ENCODE measurements at places on chromosomes 3 and 15. TPM values are rescaled to one million over a fixed set of nuclear protein-coding genes. Genes with fewer than 3 reads are reported as not detected.

DNA sequence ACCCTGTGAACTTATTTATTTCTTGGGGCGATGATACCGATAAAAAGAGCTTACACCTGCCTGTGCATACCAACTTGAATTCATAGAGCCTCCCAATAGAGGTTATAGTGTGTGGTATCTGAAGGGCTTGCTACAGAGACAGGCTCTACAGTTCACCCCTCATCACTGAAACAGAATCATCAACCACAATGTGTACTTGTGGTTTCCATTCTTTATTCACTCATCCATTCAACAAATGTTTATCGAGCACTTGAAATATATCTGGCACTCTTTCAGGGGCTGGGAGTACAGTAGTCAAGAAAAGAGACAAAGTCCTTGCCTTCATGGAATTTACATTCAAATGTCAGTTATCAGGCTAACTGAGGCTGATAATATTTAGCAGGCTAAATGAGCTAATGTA, 134.4 kb upstream of the SKOR1 start:
- H3K4me3 ChIP-seq: no peak overlapping the region
- H3K27ac ChIP-seq: no peak overlapping the region
- no peaks in the 10 kb centered on the region for H3K4me1 ChIP-seq
- no peak for DNase-seq

DNA sequence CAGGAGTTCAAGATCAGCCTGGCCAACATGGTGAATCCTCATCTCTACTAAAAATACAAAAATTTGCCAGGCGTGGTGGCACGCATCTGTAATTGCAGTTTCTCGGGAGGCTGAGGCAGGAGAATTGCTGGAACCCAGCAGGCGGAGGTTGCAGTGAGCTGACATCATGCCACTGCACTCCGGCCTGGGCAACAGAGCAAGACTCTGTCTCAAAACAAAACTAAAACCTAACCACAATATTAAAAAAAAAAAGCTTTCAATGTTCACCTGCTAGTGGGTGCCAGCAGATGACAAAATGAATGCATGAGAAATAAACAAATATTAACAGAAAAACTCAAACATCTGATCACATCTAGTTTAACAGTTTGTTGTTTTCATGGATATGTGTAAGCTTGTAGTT, 9.0 kb downstream of the SLC24A1 start:
- H3K4me3 ChIP-seq: no peak overlapping the region
- H3K27ac ChIP-seq: no peak overlapping the region
- H3K4me1 ChIP-seq: no peaks in the 10 kb centered on the region
- H3K36me3 ChIP-seq: no peaks in the 10 kb centered on the region
- no peak for DNase-seq

DNA sequence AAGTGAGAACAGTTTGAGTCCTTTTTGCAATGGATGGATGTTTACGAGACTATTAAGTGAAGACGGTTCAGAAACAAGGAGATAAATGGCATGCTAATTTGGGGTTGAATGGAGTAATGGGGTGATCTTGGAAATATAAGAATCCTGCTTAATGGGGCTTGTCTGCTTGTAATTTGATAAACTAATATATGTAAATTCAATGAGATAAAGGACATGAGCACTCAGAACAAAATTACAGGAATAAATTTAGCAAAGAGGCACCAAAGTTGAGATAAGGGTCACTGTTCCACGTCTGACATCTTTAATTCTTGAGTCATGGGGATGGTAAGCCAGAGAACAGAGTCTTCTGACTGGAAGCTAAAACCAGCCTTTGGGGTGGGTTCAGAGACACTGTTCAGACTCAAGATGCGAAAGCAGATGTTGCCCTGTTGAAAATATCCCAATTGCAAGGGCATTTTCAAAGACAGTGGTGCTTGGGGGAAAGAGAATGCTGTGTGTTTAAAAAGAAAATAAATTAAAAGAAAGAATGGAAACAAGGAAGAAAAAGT, 67.8 kb upstream of the CHRNB4 start:
- H3K4me3 ChIP-seq: no peak overlapping the region
- H3K4me1 ChIP-seq: peaks cover 2% of the 10 kb centered on the region
- no peaks in the 10 kb centered on the region for H3K36me3 ChIP-seq
- H3K27me3 ChIP-seq: peaks cover 21% of the 10 kb centered on the region

DNA sequence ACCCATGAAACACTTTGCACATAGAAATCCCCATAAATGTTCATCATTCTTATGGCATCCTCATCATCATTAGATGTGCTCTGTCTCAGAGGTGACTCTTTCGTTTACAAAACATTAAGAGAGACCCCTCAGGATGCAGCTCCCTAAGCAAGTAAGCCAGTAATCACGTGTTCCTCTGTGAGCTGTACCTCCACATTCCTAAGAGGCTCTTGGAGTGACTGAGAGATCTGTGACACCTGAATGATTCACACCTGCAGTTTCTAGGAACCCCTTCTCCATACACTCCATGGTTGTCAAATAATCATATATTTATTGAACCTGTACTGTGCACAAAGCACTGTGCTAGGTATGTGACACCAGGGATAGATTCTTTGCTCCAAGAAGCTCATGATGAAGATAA, 602.4 kb downstream of the UNC13C start:
- H3K4me1 ChIP-seq: no peaks in the 10 kb centered on the region
- no peak overlapping the region for H3K4me3 ChIP-seq
- no peaks in the 10 kb centered on the region for H3K36me3 ChIP-seq
- no peak overlapping the region for H3K27ac ChIP-seq

DNA sequence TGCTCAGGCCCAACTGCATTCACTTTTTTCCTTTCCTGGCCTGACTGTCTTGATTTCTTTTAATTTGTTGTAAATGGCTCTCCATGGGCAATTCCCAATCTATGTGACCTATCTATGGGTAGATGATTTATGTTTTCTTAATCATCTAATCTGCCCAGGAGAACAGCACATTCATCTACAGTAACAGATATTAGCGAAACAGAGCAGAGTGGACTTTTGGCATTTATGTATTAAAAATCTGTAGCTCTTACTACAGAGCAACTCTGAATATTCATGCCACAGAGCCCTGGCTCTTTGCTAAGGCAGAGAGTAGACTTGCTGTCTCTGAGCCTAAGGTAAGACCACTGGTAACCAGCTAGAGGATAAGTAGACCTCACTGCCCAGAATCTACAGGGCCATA, 674.9 kb upstream of the ADAMTS9 start:
- no peak overlapping the region for H3K4me3 ChIP-seq
- no peaks in the 10 kb centered on the region for H3K4me1 ChIP-seq
- H3K27me3 ChIP-seq: no peaks in the 10 kb centered on the region
- H3K27ac ChIP-seq: no peak overlapping the region

GRCh38 chr3:70149714-70150400, 150.3 kb downstream of the SAMMSON start:
- H3K4me1 ChIP-seq: no peaks in the 10 kb centered on the region
- H3K27ac ChIP-seq: no peak overlapping the region
- H3K4me3 ChIP-seq: no peak overlapping the region

DNA sequence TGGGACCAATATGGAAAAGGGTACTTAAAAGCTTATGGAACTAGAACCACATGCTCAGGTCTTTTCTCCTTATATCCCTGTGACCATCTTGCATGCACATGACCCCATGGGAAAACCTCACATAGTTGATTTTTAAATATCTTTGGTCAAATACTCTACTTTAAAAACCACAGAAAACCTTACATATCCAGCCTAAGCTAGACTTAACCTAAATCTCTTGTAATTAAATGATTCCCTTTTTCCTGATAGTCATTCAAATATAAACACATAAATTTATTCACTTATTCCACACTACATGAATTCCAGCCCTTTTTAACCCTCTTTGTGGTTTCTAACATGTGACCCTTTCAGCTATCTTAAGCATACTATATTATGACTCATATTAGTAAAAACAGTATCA, 46.8 kb downstream of the DNAJC13 start:
- no peak overlapping the region for H3K4me3 ChIP-seq
- DNase-seq: no peak
- H3K27ac ChIP-seq: no peak overlapping the region
- peaks cover 74% of the 10 kb centered on the region for H3K36me3 ChIP-seq

DNA sequence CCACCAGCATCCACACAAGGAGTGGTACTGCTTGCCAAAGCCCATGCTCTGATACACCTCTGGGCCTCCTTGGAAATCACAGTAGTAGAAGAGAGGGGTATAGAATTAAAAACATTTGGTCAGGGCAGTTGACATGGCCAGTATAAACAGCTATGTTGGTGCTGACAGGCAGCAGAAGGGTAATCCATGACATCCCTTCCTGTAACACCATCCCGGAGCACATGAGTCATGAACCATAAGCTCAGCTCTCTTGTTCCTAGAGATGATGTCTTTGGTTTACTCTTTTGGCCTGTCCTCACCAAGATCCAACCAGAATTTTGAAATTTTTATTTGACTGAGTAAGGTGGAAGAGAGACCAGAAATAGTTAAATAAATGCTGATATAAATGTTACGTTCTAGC, 132.6 kb upstream of the CTDSPL start:
- H3K4me3 ChIP-seq: no peak overlapping the region
- H3K36me3 ChIP-seq: no peaks in the 10 kb centered on the region
- no peaks in the 10 kb centered on the region for H3K4me1 ChIP-seq
- no peaks in the 10 kb centered on the region for H3K27me3 ChIP-seq
- H3K27ac ChIP-seq: no peak overlapping the region

- H3K27ac ChIP-seq: no peak overlapping the region
- H3K4me3 ChIP-seq: no peak overlapping the region
- peaks cover 14% of the 10 kb centered on the region for H3K4me1 ChIP-seq
- H3K36me3 ChIP-seq: no peaks in the 10 kb centered on the region
- DNase-seq: no peak
Observed at GRCh38 chr15:72276326-72276700, 4.0 kb upstream of the PARP6 start.

- no peaks in the 10 kb centered on the region for H3K27me3 ChIP-seq
- H3K27ac ChIP-seq: no peak overlapping the region
- H3K36me3 ChIP-seq: no peaks in the 10 kb centered on the region
- H3K4me3 ChIP-seq: no peak overlapping the region
Observed at GRCh38 chr3:1616744-1617143, 481.9 kb upstream of the CNTN4 start.

DNA sequence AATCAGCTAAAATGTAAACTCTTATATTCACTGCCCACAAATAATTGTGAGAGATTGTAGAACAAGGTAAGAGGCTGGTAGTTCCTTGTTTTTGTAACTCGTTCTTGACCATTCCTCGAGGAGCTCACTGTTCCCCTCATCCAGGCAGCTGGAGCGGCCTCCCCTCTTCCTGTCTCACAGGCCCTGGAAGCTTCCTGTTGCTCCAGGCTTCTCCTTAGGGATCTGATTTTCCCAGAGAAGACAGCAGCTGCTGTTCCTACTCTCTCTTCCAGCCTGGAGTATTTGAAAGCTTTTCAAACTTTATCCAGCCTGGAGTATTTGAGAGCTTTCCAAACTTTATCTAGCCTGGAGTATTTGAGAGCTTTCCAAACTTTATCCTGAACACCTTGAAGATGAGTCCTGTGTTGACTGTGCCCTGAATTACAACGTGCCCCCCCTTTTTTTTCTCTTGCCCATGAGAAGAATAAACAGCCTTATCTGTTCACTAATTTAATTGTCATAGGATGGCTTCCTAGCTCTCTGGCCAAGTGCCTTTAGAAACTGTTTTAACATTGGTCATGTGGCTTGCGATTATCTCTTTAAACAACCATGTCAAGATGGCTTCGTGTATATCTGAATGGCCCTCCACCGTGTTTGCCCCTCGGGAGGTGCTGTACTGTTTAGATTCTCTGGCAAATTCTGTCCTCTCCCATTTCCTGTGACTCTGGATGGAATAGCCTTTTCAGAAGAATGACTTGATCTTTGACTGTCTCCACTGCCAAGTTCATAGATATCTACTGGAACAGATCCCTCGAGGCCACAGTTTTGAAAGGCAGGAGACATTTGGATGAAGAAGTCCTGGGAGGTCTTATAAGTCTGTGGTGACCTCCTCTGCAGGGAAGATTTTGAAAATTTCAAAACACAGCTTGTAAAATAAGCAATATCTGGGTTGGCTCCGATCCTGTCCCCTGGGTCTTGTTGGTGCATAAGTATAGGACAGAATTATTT, 4.8 kb downstream of the ADAMTSL3 start:
- no peaks in the 10 kb centered on the region for H3K36me3 ChIP-seq
- H3K4me3 ChIP-seq: no peak overlapping the region
- peak overlapping the region; percentile 32 for H3K27ac ChIP-seq

- H3K27ac ChIP-seq: peak overlapping the region; percentile 92
- no peaks in the 10 kb centered on the region for H3K36me3 ChIP-seq
- DNase-seq: peak; percentile 50
- H3K4me3 ChIP-seq: peak overlapping the region; percentile 89
- no peaks in the 10 kb centered on the region for H3K27me3 ChIP-seq
Observed at GRCh38 chr15:63833021-63833696, 589 bp downstream of the HERC1 start.

- H3K4me1 ChIP-seq: no peaks in the 10 kb centered on the region
- no peaks in the 10 kb centered on the region for H3K36me3 ChIP-seq
- no peak overlapping the region for H3K4me3 ChIP-seq
- peak; percentile 19 for DNase-seq
- peak overlapping the region; percentile 63 for H3K27ac ChIP-seq
Observed at GRCh38 chr15:94083467-94084052, 147.8 kb upstream of the MCTP2 start.

DNA sequence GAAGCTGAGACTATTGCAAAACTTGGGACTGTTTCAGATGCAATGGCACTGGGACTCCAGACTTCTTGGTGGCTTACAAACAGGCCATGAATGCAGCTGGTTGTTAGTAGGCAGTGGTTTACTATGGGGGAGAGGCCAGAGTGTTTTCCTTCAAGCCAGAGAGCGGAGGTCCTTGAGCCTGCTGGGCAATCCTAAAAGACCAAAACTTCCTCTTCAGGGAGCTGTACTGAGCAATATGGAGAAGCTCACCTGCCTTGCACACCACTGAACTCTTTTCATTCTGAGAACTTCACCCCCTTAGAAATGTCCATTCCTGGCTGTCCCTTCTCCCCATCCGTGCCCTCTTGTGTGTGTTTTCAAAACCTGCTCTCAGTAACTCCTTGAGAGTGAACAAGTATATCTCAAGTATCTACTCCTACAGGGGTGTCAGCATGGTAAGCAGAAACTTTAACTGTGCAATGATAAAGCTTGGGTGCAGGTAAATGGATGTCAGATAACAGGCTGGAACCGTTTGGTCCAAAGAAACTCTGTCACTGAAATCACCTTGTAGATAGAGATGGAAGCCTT, 213.9 kb downstream of the CLSTN2 start:
- no peaks in the 10 kb centered on the region for H3K27me3 ChIP-seq
- H3K4me3 ChIP-seq: no peak overlapping the region
- no peak overlapping the region for H3K27ac ChIP-seq

DNA sequence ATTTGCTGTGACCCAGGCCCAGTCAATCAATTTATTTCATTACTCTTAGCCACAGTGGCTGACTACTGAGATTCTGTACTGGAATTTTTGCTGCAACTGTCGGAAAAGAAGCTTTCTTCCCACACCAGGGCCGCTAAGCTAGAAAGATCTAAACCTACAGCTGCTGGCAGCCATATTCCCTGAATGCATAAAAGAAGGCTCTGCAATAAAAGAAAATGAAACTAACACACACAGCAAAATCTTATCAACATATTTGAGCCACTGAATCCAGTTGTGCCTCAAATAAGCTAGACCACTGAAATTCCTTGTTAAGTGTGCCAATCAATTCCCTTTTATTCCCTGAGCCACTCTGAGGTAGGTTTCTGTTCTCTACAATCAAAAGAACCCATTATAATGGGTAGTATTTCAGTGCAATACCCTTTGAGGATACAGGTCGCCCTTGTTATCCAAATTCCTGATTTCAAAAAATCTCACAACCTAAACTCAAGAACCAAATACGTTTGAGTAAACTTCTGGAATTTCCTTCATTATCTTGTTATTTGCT, 60.3 kb downstream of the MYO9A start:
- DNase-seq: no peak
- no peaks in the 10 kb centered on the region for H3K27me3 ChIP-seq
- peaks cover 21% of the 10 kb centered on the region for H3K4me1 ChIP-seq

NTRK3 gene
- total RNA-seq: 1.1 TPM

SERINC4 gene
- total RNA-seq: not detected

FANCD2OS gene
- not detected for total RNA-seq

All from transverse colon (tissue), 4 donors.